Mesenteric fat pad (tissue), 1 donor: ENCODE measurements at places on chromosomes 12 and 14.

DNA sequence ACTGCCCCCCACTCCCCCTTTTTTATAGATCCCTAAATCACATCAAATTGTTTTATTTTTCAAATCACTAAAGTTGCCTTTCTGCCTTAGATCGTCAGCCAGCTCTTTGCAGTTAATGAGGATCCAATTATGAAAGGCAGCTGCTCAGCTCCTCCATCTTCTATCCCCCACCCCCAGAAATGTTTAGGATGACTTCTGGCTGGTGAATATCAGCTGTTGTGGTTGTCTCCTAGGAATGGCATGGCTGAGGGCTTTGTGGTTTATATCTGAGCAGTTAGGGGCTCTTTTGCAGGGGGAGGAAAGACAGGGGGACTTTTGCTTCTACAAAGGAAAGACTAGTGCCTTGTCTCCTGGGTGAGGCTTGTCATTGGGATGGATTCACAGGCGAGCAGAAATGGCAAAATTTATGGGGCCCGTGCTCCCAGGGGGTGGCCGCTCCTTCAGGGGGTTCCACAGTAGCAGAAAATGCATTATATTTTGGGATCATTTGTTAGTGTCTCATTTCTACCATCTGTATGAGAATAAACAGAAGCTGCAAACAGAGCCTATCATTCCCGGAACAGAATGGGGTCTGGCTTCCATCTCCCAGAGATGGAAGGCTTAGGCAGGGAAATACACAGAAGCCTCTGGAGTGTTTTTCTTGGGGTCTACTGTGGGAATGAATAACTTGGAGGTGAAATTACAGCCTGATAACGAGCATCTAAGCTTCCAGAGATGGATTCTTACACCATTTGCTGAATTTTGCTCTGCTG is 6.5 kb downstream of the JDP2 start:
- DNase-seq, result no peak

DNA sequence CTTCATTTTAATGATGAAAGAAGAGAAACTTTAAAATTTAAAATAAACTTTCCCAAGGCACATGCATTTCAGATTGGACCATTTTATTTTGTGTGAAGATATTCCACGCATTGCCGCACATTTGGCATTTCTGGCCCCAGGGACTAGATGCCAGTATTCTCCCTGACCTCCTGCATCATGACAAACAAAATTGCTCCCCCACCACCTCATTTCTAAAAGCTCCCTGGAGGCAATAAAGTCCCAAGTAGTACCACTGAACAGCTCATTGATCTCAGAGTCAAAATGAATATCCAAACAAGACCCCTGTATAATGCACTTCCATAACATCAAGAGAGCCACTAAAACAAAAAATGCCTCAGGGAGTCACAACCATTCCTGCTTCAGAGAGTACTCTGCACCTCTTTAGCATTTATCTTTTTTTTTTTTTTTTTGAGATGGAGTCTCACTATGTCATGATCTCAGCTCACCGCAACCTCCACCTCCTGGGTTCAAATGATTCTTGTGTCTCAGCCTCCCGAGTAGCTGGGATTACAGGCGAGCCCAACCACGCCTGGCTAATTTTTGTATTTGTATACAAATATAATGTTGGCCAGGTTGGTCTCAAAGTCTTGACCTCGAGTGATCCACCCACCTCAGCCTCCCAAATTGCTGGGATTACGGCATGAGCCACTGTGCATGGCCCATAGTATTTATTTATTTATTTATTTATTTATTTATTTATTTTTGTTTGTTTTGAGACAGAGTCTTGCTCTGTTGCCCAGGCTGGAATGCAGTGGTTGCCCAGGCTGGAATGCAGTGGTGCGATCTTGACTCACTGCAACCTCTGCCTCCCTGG is 48.8 kb upstream of the RASSF3 start:
- no peak for DNase-seq

- no peak for DNase-seq
These were observed 60.9 kb downstream of the EMP1 start for GRCh38 chr12:13257356-13257875.

- peak; percentile 87 for DNase-seq
These were observed 158.3 kb downstream of the KIF26A start for GRCh38 chr14:104296388-104297312.

- DNase-seq, result no peak
These were observed 10.6 kb downstream of the FOXA1 start for GRCh38 chr14:37584211-37585100.

- no peak for DNase-seq
These were observed 669 bp upstream of the SLC25A21 start for GRCh38 chr14:37172936-37173614.

GRCh38 chr12:11707535-11707934 is 58.1 kb downstream of the ETV6 start:
- no peak for DNase-seq

- no peak for DNase-seq
These were observed 29.4 kb downstream of the GNG2 start for GRCh38 chr14:51889851-51890250.

DNA sequence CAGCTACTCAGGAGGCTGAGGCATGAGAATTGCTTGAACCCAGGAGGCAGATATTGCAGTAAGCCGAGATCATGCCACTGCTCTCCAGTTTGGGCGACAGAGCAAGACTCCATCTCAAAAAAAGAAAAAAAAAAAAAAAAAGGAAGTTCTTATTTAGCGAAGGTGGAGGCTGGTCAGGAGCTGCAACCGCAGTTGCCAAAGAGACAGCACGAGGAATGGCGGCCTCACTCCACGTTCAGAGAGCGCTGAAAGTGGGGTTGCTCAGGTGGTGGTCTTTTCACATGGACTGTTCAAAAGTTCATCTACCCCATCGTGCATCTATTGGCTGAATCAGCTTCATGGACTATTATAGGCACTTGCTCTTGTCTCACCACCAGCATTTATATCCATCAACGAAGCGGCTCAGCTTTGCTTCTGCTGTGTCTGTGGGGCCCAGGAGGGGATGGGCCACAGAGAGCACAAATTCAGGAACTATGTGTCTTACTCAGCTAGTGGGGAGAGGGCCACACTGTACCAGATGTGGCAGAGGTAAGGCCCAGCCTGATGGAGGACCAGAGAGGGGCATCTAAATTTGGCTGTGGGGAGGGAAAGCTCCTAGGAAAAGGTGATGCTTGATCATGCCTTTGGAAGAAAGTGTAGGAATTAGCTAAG is 27.3 kb downstream of the SLC25A47 start:
- no peak for DNase-seq

GRCh38 chr14:91249841-91250616 is 5.5 kb upstream of the GPR68 start:
- no peak for DNase-seq

DNA sequence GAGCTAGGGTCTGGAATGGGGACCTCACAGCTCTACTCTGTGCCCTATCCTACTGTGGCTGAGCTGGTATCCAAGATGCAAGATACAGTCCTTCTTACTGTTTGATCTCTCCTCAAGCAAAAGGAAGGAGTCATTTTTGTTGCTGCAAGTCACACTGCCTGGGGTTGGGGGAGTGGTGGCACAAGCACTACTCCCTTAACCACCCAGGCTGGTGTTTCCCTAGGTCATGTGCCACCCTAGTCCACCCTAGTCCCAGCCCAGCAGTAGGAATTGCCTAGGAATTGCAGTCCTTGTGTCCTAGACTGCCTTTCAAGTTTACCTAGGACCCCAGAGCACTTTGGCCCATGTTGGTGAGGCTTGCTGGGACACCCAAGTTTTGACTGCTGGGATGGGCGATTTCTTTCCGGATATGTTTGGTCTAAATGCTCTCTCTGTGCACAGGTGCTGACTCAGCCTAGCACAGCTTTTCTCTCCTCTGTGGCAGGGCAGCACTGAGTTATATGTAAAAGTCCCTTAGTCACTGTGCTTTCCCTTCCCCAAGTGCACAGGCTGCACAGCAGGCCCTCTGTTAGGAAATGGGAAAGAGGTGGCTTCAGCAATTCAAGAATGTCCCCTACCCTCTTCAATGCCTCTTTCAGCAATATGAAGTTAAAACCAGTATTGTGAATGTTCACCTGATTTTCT is 54.9 kb downstream of the SLC6A15 start:
- no peak for DNase-seq

DNA sequence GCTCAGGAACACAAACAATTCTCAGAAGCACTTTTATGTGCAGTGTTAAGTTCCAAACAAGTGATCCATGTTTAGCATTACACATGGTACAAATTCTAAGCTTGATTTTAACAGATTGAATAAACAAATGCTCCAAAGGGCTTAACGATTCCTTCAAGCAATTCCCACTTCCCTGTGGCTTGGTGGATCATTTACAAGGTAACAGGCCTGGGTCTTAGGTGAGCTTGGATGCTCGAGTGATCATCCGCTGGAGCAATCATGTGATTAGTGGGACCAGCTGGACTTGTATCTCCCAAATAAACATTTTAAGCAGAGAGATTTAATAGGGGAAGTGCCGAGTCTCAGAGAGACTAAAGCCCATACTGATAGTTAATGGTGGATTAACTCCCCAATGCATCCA is 70.7 kb downstream of the CALM1 start:
- no peak for DNase-seq

GRCh38 chr14:104278214-104278534 is 139.8 kb downstream of the KIF26A start:
- no peak for DNase-seq

- no peak for DNase-seq
These were observed 293 bp downstream of the IFI27L1 start for GRCh38 chr14:94081386-94081820.

DNA sequence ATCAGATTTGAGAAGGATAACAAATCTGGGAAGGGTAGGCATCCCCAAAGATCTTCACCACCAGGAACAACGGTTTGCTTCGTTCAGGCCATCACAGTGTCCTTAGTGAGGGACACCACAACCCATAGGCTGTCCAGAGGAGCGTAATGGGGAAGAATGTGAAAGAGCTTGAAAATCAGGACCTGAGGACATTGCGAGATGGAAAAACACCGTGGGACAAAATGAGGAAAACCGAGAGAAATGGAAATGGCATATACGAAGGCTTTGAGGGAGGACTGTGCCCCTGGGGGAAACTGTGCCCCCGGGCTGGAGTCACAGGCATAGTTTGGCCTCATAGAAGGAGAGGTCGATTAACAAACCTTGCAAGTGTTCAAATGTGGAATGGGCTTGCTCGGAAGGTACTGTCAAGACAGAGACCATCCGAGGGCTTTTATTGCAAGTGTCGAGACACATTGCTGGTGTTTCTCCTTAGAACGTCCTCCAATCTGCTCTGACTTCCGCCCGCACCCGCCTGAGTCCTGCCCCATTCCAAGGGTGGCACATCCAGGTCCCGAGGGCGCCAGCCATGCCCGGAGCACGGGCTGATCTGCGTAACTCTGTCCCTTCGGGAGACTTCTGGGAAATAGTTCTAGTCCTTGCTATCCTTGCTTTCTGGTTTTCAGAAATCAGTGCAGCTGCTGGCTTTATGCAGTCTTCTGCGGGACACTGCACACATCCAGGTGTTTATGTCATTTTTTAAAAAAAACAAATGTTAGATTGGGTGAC is 885 bp upstream of the PALS1 start:
- no peak for DNase-seq

DNA sequence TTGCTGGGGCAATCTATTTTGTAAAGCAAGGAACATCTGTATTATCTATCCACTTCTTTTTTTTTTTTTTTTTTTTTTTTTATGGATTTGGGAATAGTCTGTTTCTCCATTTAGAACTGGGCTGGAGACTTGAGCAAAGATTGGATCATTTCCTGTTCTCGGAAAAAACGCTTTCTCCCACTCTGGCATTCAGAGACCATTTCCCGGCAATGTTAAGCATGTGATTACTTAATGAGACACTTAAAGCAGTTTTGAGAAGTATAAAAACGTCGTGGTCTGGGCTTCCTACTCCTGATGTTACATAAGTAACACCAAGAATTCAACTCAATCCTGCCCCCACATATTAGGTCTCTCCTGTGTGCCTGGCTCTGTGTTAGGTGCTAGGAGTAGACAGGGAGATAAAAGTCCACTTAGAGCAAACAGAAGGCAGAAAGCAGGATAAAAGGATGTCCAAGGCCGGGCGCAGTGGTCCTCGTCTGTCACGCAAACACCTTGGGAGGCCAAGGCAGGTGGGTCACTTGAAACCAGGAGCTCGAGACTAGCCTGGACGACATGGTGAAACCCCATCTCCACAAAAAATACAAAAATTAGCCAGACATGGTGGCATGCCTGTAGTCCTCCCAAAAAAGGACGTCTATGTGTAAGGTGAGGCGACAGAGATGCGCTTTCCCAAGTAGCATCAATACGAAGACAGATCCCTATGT is 152.1 kb upstream of the GSC start:
- DNase-seq, result peak; percentile 51

- no peak for DNase-seq
These were observed 204.4 kb downstream of the SYT1 start for GRCh38 chr12:79069009-79069408.

DNA sequence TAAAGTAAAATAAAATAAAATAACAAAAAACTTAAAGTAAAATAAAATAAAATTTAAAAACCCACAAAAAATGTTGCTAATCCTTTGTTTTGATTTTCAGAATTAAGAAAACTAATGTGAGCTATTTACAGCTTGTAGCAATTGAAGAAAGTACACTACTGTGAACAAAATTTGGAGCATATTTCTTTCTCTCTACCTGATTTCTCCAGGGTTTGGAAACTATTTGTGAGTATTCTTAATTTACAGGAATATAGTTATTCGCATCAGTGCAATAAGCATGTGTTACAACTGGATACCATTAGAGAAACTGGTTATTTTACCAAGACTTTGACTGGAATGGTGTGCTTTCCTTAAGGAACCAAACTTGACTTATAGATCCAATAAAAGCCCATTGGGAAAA is 86.1 kb upstream of the CNOT2 start:
- no peak for DNase-seq

DNA sequence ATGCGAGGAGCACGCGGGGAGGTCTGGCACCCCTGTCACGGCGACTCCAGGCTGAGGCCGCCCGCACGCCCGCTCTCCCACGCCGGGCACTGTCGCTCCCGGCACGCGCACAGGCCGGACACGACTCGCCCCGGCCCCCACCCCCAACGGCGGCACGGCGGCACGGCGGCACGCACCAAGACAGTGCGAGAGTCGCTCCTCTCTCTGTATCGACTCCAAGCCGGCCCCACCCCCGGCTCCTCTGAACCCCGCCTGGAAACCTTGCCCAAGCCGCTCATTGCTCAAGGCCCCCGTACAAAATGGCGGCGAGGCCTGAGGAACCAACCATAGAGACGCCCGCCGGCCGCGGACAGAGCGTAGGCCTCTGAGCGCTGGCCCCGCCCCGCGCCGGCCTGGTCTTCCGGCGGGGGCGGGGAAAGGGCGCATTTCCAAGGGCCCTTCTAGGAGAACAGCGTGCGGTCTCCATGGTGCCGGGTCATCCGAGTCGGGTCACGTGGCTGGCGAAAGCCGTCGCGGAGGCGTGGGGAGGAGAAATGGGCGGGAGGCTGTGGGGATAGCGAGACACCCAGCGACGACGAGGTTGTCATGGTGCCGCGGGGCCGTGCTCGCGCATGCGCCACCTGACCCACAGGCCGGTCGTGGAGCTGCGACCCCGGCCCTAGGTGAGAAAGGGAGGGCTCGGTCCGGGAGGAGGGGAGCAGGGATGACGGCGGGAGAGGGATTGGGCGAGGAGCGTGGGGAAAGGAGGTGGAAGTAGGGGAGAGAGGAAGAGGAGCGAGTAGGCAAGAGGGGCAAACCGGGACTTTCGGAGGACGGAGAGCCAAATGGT is at the start of gene CIPC:
TSS of gene CIPC (plus strand) at position 559 of the 829 bp plus-strand sequence. CDS start 7,451 bp downstream, outside the sequence.
- DNase-seq, result peak; percentile 100
